Activated T-helper 17 cell treated with anti-CD3 and anti-CD28 coated beads, Interleukin-2, amount 50 U/mL, for 72 hours (primary cell): ENCODE measurements at places on chromosomes 2 and 18. TPM values are rescaled to one million over a fixed set of nuclear protein-coding genes. Genes with fewer than 3 reads are reported as not detected.

Gene MEX3C
- total RNA-seq: 46.0 TPM

Gene MGAT5
- total RNA-seq: 53.0 TPM

DNA sequence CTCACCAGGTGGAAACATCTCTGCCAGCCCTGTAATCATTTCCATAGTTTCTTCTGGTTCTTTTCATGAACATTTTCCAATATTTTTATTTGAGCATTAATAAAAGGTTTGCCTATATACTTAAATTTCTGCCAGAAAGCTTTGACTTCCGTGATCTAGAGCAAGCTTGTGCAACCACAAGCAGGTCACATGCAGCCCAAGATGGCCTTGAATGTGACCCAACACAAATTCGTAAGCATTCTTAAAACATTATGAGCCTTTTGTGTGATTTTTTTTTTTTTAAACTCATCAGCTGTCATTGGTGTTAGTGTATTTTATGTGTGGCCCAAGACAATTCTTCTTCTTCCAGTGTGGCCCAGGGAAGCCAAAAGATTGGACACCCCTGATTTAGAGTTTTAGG, 51.6 kb downstream of the NEDD4L start:
- ATAC-seq: no peak

DNA sequence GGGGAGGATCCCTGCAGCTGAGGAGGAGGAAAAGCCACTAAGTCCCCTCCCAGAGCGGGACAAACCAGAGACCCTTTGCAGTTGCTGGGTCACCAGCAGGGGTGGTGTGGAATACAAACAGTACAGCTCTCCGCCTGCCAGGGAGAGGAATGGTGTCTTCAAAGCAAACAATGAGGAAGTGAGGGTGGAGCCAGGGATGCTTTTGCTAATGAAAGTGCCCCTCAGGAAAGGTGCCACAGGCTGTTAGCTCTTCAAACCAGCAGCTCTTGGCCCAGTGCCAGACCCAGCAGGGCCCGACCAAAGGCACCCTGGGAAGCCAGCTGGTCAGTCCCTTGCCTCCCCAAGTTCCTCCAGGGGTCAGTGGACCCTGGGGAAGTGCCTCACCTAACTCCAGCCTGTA, 102.8 kb downstream of the HIBCH start:
- ATAC-seq: no peak

- ATAC-seq: no peak
Observed at GRCh38 chr2:205772983-205773382, 90.7 kb downstream of the NRP2 start.

DNA sequence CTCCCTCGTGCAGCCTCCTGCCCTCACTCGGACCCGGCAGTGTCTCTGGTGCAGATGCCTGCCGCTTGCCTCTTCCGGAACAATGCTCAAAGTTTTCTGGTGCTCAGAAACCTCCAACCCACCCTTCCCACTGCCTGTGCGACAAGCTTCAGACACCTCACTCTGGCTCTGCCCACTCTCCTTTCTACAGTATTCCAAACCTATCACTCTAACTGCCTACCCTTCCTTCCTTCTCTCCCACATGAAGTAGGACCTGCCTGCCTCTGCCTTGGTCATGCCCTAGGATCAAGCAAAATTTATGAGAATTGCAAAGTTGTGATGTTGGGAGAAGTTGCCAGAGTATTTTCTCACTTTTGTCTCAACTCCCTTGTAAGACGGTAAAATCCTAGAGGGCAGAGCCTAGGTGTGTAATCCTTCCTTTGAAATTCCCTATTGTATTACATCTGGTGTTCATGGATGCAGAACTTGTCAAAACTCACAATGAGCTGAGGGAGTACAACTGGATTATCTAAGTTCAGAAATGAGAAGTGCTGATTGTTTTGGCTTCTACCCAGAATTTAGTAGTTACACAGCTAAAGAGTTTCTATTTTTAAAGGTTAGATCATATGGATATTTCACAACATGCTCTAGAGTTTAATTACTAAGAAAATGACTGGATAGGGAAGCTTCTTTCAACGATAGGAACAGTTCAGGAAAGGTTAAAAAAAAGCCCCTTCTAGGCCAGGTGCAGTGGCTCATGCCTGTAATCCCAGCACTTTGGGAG, 7.2 kb downstream of the NPC1 start:
- no peak for ATAC-seq
